CD14-positive monocyte (primary cell): ENCODE measurements at places on chromosomes 16 and 17. TPM values are rescaled to one million over a fixed set of nuclear protein-coding genes. Genes with fewer than 3 reads are reported as not detected.

DNA sequence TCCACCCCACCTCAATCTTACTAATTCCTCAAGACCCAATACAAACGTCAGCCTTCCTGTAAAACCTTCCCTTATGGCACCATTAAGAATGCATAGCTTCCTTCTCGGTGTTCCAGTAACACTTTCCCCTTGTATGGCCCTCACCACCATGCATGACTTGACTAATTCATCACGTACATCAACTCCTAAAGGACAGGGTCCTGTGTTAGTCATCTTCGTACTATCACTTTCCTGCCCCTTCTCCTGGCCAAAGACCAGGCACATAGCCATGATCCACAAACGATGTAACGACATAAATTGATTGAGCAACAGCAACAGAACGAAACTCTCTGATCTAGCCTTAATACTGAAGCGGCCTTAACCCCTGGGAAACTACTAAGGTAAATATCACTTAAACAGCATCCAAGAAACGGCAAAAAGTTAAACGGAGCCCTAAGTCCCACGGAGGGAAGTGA, 612 bp downstream of the PSMD12 start:
- DNase-seq: peak; percentile 69

HAP1 gene
- not detected for polyA plus RNA-seq

- no peak for DNase-seq
These were observed 5.5 kb upstream of the ZG16B start for GRCh38 chr16:2824626-2825025.

- DNase-seq: peak; percentile 46
These were observed 79.9 kb downstream of the LITAF start for GRCh38 chr16:11506741-11507305.

- peak; percentile 19 for DNase-seq
These were observed 7.2 kb downstream of the SMTNL2 start for GRCh38 chr17:4591529-4591928.

- no peak for DNase-seq
These were observed 10.9 kb upstream of the ADGRG3 start for GRCh38 chr16:57657228-57657627.

PRSS36 gene
- polyA plus RNA-seq: 4.2 TPM

SDK2 gene
- polyA plus RNA-seq: not detected

GRCh38 chr17:65446043-65446442, 115.4 kb downstream of the AXIN2 start:
- no peak for DNase-seq

HES7 gene
- polyA plus RNA-seq: not detected in 2 replicates

CACNG4 gene
- polyA plus RNA-seq: not detected

- DNase-seq: peak; percentile 48
These were observed 2.3 kb downstream of the DLG4 start for GRCh38 chr17:7217113-7217987.

DNA sequence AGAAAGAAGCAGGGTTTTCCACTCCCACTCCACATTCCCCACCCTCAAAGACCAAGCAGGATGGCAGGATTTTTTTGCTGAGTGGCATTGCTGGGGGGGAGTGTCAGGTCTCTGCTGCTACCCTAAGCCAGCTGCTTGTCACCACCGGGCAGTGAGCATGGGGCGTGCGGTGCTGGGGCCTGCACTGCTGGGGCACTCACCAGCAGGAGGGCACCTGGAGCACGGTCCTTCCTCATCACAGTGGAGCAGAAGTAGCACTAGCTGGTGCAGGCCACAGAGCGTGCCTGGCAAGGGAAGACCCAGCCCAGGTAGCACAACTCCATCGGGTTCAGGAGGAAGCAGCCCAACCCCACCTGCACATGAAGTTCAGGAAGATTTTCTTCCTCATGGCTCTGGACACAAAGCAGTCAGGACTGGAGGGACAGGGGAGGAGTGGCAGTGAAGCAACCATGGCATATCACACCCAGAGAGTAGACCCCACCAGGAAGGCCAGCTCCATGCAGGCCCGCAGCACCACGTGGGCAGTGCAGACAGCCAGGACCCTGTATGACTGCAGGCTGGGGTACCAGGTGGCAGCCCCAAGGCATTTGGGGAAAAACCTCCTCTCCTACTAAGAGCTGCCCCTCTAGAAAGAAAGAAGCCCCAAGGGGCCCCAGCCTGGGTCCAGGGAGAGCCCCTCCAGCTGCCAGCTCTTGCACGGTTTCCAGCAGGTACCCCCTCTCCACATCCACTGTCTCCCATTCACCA, 16.7 kb upstream of the MYO18A start:
- peak; percentile 37 for DNase-seq

GRCh38 chr17:7186241-7186640, 7.1 kb upstream of the ASGR1 start:
- DNase-seq: no peak

GRCh38 chr17:78839762-78840529, 668 bp downstream of the USP36 start:
- DNase-seq: peak; percentile 36

KRTAP9-4 gene
- polyA plus RNA-seq: not detected

GRCh38 chr17:58671969-58672368, 19.9 kb downstream of the TEX14 start:
- DNase-seq: no peak

DNA sequence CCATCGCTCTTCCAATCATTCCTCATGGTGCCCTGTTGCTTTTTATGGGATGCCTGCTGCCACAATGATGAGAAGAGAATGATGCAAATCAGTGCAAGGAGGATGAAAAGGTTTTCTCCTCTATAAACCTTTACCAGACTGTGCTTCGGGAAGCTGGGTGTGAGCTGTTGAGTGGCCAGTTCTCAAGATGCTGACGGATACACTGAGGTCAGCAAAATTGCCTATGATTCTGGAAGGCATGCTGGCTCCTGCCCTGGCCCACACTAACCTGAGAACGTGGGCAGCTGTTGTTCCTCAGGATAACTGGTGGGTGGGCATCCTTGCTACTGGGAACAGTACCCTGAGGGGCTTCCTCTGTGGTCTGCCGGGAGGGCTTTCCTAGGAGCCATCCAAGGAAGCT, 795 bp upstream of the PIRT start:
- no peak for DNase-seq

DNA sequence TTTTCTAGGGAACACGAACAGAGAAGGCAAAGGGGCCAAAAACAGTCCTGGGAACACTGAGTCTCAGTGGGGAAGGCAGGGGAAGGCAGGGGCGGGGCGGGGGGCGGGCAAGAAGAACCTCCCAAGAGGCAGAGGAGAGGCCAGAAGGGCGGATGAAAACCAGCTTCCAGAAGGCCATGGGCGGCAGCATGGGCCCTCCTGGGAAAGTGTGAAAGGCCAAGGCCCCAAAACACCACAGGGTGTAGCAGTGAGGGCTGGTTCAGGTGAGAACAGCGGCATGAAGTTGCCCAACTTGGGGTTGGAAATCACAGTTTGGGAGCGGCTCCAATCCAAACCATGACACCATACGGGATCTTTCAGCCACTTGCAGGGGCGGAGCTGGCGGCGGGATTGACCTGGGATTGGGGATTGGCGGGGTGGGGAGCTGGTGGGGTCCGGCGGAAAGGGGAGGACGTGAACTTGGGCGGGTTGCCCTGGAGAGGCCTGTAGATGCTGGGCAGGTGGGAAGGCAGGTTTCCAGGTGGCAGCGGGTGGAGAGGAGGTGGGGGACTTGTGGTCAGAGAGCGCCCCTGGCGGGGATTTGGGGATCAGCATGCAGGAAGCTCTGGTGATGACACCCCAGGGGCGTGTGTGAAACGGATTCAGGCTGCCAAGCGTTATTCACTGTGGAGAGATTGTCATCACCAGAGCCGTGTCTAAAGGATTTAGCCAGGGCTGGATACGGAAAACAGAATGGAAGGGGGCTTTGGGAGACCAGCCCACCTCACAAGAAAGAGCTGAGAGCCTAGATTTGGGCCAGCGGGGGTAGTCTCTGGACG, 80.9 kb downstream of the ARHGAP23 start:
- DNase-seq: peak; percentile 55

- no peak for DNase-seq
These were observed 96.6 kb downstream of the TBC1D16 start for GRCh38 chr17:79939094-79939435.

DNA sequence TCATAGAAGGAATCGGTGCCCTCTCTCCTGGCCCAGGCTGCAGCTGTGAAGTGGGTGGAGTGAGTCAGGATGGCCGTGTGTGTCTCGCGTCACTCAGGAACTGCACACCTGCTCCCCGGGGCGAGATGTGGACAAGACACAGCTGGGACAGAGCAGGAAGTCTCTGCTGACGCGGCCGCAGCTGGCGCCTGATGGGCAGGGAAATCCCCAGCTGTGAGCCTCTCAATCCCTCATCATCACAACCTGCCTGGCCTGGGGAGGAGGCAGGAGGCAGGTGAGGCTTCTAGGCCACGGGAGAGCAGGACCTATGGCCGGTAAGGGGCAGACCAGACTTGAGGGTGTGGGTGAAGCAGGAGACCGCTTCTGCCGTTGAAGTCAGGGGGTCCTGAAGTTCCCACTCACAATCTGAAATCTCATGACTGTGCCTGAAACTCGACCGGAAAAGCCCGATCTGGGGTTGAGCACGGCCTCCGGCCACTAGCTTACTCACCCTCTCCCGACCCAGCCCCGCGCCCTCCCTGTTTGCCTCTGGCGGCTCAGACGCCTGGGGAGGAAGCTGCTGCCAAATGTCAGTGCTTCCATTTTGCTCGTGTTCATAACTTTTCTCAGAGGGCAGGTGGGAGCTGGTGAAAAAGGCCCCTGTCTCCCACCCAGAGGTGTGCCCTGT, 1.1 kb upstream of the TRPV3 start:
- no peak for DNase-seq

- peak; percentile 38 for DNase-seq
These were observed 13.5 kb downstream of the ANKRD11 start for GRCh38 chr16:89476811-89477261.

DNA sequence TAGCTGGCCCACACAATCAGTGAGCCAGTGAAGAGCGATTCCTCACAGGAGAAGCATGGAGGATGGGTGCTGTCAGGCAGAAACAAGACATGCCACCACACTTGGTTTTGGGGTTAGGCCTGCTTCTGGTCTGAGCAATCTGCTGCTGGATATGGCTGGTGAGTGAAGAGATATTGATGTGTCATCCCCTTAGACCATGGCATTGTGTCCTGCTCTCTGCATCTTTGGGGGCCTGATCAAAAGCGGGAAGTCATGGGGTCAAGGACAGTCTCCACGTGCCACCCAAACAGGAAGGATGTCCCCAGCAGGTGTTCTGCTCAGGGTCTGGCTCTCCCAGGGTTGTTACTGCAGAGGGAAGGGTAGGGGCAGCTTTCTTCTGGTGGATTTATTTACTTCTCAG, 140.7 kb downstream of the PRKCB start:
- no peak for DNase-seq

WSCD1 gene
- not detected in 2 replicates for polyA plus RNA-seq

DNA sequence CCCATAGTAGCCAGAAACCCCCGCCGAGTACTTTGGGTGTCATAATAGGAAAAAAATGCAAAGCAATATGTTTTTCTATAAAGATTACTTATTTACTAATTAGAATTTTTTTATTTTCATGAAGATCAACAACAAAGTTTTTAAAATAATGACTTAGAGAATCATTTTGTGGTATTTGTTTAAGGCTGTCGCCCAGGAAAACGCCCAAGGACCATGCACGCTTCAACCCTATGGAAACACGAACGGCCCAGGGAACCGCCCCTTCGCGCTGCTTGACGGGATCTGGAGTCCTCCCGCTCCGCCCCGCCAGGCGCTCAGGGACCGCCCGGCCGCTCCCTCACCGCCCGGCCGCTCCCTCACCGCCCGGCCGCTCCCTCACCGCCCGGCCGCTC, 408 bp upstream of the KPNA2 start:
- no peak for DNase-seq

- no peak for DNase-seq
These were observed 51.1 kb upstream of the SOX9 start for GRCh38 chr17:72069586-72070202.

LDHD gene
- polyA plus RNA-seq: 3.7 TPM

GRCh38 chr16:726438-727290, at the start of the genes CCDC78 and HAGHL:
TSS of gene CCDC78 (minus strand) at chr16:726443. CDS start at chr16:726367, 76 bp downstream.
TSS of gene HAGHL (plus strand) at chr16:727106. CDS start at chr16:727510, 404 bp downstream.
- no peak for DNase-seq

DNA sequence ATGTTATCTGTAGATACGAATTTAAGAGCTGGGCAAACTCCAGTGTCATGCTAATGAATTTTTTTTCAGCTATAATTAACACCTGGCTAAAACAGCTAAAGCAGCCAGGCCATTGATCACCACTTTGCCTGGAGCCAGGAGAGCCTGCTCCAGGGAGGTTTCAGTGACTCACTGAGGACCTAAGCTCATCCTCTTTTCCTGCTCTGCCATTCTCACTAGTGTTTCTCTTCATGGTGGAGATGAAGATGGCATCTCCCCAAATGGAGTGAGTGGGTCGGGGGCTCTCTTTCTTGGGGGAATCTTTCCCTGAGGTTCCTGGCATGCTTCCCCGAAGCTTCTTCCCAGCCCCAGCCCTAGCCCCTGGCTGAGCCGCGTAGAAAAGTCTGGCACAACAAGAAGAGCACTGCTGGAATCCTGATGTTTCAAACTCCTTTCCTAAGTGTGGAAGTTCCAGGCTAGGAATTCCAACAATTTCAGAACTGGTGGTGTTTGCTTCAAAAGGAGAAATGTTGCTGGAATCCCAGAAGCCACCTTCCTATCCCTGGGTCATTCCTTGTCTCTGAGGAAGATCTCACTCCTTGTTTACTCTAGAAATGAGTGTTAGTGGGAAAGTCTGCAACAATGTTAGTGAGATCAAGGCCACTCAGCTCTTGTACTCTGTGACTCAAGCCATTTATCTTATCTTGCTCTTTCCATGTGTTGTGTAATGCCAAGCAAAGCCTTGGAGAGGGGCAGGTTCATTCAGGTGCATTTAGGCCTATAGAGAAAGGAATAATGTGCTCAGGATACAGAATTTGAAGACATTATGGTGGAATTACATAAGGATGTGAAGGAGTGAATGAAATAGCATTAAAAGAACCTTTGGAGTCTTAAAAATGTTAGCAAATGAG, 26.0 kb upstream of the B4GALNT2 start:
- no peak for DNase-seq

C16orf92 gene
- polyA plus RNA-seq: not detected in 2 replicates

HSD17B2 gene
- polyA plus RNA-seq: not detected in 2 replicates

- DNase-seq: no peak
These were observed 1447.4 kb upstream of the GOT2 start for GRCh38 chr16:60181536-60181935.

- DNase-seq: peak; percentile 87
These were observed 43.4 kb downstream of the ZNF276 start for GRCh38 chr16:89764711-89765201.

DNA sequence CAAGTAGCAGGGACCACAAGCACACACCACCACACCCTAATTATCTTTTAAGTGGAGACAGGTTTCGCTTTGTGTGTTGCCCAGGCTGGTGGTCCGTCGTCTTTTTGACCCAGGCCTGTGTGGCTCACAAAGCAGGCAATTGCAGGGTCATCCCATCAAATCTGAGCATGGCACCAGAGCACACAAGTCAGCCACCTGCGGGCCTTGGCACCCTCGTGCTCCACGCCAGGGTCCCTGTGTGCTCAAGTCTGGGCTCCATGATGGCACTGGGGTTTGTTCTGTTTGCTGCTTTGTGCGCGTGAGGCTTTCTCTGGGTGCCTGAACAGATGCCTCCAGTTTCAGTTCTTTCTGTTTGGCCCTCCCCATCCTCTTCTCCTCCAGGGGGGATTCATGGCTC, 2.4 kb upstream of the CAPN15 start:
- no peak for DNase-seq

CDH1 gene
- polyA plus RNA-seq: 0.05 TPM in 1 of 2 replicates, not detected in the other
